T-helper 1 cell (primary cell): ENCODE measurements at places on chromosomes 1 and 21.

GRCh38 chr1:197422993-197423392 is 154.9 kb downstream of the CRB1 start:
- DNase-seq: no peak

DNA sequence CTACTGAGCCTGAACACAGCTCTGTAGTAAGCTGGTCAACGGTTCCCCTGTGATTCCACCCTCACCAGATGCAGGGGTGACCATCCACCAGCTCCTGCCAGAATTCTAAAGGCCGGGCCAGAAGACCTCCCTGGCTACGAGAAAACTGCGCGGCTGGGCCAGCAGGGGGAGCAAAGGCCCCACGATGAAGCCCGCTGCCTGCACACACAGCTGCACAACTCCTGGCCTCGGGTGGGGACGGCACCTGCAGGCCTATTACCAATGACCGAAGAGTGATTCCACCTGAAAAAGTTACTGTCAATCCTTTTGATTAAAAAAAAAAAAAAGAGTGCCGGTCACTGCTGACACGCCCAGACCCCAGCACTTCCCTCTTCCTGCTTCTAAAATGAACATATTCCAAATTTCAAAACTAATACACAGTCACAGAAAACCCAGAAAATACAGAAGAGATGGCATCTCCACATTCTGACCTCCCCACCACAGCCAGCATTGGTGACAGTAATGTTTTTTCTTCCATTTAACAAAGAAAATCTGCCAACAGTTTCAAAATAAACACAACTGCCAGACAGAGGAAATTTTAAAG is 49.8 kb upstream of the RIPK4 start:
- peak; percentile 40 for DNase-seq

GRCh38 chr1:100658716-100659026 is 60.9 kb upstream of the VCAM1 start:
- no peak for DNase-seq

DNA sequence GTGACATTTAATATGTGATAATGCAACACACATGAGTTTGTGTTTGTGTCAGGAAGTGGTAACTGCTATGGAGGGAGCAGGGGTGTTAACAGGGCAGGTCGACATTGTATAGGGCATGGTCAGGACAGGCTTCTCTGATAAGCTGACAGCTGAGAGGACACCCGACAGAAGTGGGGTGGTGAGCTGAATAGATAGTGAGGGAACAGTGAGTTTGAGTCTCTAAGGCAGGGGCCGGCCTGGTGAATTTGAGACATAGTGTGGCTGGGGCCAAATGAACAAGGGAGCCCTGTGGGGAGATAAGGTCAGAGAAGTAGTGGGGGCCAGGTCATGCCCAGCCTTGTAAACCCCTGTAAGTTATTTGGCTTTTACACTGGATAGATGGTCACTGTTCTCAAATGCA is 217.4 kb upstream of the KIAA0040 start:
- no peak for DNase-seq

DNA sequence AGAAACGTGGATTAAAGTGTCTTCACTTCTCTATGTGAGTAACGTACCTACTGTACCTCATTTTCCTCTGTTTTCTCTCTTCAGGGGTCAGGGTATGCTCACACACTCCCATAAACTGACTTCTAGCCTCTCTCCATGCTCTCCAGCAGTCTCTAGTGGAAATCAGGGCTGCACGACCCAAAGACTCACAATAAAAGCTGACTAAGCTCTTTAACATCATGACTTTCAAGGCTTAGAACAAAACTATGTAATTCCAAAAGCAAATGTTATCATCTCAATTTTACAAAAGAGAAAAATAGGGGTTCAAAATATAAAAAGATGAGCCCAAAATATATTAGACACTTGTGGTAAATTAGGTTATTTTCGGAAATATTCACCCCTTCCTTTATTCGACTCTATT is 62.5 kb upstream of the KRTAP11-1 start:
- no peak for DNase-seq

GRCh38 chr1:154453574-154454352 is 48.3 kb upstream of the TDRD10 start:
- no peak for DNase-seq

GRCh38 chr1:184289825-184290550 is 96.8 kb upstream of the C1orf21 start:
- DNase-seq: no peak

- no peak for DNase-seq
Measured at GRCh38 chr1:155983191-155984024, 5.1 kb upstream of the ARHGEF2 start.

DNA sequence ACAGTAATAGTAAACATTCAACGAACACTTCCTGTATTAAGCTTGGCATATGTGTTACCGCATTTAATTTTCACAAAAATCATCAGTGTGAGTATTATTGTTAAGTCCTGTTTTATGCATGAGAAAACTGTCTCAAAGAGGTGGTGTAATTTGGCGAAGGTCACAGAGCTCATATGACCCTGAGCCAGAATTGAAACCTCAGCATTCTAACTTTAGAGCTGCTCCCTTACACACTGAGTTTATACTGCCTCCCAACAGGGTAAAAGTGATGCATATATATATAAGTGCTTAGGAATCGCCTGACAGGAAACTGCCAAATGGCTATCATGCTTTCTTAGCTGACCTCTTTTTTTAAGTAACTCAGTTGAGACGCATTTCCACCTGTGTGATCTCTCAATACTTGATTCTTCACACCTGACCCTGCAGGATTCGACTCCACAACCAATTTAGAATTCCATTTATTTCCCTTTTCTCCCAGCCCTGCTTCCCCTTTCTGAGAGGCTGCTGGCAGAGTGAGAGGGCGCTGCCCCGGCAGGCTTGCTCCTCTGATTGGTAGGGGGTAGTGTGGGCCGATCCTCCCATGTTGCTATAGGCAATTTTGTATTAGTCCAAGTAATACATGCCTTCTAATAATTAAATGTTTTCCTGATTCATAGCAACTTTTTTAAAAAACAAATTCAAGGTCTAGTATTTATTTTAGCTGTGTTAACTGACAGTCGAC is 40.5 kb downstream of the ZBTB40 start:
- no peak for DNase-seq

DNA sequence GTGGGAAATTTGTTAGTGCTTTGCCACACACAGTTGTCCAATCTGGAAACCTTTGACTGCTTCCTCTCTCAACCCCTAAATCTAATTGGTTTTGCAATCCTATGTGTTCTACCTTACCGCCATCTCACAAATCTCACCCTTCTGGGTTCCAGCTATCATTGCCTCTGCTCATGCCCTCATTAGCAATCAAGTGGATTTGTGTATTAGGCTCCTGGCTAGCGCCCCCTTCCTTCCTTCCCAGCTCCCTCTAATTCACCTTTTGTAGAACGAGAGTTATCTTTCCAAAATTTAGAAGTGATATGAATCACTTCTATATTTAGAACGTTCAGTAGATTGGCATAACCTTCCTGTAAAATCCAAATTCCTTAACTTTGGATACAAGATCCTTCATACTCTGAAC is 18.6 kb downstream of the FMO1 start:
- DNase-seq: no peak

DNA sequence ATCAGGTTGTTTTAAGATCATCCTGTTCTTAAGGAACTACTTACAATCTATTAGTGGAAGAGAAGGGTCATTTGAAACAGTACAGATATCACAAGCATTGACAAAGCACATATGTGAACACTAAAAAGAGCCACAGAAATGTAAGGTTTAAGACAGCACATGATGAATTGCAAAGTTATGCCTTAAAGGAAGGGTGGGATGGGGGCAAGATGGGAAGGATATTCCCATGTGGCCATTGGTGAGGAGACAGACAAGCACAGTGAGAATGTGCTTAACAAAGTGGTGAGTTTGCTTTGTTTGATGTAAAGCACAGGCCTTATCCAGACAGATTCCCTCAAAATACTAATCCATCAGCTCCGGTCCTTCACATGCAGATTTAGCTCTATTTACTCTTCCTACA is 151.6 kb upstream of the IVNS1ABP start:
- no peak for DNase-seq

GRCh38 chr21:24716281-24716918 is 890.9 kb downstream of the MRPL39 start:
- DNase-seq: no peak

GRCh38 chr1:248316796-248317195 is 7.6 kb downstream of the OR2M7 start:
- no peak for DNase-seq

- no peak for DNase-seq
Measured at GRCh38 chr1:226047495-226047894, 15.0 kb upstream of the H3-3A start.

DNA sequence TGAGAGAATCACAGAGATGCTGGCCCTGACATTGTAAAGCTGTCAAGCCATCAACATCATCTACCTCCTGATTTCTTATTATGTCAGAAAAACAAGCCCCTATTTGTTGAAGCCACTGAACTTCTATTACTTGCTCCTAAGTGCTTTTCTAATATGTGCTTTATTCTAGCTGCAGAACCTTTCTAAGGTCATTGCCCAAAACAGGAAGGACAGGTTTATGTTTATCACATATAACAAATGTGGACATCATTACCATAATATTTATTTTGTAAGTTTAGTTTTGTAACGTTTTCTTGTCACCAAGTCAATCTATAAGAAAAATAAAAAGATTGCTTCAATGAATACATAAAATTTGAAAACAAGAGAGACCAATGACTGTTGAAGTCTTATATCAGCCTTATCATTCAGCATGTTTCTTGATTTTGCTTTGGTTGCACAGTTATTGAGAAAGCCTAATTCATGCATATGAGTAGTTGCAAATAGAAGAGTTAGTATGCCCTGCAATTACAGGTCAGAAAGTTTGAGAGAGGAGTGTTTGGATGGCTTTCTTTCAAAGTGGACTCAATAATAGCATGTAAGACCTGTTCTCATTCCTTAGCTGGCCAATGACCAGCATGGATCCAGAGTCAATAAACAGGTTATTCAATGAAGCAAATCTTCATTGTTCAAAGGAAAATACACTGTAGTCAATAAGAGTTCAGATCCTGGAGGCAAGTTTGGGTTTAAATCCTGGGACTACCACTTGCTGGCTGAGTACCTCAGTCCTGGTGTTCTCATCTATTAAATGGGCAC is 84.1 kb downstream of the MAB21L3 start:
- no peak for DNase-seq

- DNase-seq: no peak
Measured at GRCh38 chr1:19311503-19311930, 427 bp downstream of the AKR7A2 start.

DNA sequence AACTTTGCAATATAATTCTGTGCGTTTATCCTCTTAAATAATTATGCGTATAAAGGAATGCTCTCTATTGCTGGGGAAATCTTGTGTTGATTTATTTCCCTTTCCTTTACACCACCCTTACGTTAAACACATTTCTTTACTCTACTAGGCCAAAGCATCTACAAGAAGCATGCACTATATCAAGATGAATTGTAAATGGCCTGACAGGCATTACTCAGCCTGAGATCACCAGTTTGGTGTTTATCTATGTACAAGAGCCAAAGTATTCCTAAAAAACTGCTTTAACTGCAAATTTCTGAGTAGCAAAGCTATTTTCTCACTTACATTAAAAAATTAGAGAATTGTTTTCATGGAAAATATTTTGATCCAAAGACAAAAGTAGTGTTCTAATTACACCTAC is 114.8 kb downstream of the TYW3 start:
- DNase-seq: no peak

- DNase-seq: no peak
Measured at GRCh38 chr1:210496063-210496462, 167.4 kb downstream of the HHAT start.

DNA sequence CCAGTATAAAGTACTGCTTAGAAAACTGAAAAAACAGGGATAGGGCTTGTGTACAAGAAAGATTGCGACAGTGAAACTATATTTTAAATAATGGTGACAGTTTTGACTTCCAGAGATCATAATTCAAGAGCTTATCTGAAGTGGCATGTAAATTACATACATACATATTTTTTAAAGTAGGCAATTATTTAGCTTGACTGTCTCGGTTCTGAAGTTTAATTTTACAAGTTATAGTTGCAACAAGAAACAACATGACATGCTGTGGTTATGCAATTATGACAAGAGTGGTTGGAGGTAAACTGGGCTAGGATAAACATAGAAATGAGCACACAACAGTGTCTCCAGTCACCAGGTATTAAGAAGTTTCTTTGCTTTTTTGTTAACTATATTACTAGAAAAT is 4.1 kb downstream of the C1orf21 start:
- DNase-seq: no peak

GRCh38 chr1:109394591-109395281 is 3.0 kb downstream of the SORT1 start:
- no peak for DNase-seq

DNA sequence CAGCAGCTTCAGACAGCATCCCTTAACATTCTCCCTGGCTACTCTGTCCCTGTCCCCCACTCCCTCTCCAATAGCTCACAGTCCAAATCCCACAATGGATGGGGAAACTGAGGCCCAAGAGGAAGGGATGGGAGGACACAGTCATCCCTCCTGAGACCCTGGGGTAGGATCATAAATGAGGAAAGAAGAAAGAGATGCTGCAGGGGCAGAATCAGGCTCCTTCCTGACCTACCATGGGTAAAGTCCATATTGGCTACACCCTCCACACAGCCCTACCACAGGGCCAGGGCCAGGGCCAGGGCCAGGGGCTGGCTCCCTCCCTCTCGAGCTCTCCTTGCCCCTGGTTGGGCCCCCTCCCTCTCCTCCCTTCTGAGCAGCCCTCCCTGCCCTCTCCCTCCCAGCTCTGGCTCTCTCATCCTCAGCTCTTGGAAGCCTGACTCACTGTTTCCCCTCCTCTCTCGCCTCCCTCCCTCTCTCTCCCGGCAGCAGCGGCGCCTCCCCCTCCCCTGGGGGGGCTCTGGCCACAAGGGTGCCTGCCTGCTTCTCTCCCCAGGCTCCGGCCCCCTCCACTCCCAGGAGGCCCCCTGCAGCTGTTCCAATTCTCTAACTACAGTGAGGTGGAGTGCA is 4.9 kb downstream of the AHDC1 start:
- no peak for DNase-seq

DNA sequence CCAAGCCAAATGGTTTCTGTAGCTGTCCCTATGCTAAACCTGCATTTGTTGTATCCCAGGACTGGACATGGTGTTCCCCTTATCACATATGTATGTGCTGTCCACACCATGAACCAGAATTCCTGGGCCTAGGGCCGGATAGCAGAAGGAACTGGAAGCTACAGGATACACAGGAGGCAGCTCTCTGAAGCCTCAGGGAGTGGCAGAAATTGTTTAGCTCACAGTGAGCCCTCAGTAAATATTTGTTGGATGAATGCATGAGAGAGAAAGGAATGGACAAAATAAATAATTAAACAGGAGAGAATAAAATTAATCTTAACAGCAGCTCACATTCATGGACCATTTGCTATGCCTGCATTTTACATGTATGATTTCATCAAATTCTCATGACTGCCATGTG is 2.1 kb downstream of the NIPAL3 start:
- no peak for DNase-seq
